ENCODE measurements at places on chromosomes 13 and 19.

- no peak for DNase-seq
Observed at GRCh38 chr13:111920306-111920931, 146.5 kb upstream of the SOX1 start.

GRCh38 chr13:42874221-42874620, 92.8 kb downstream of the FAM216B start:
- no peak for DNase-seq

DNA sequence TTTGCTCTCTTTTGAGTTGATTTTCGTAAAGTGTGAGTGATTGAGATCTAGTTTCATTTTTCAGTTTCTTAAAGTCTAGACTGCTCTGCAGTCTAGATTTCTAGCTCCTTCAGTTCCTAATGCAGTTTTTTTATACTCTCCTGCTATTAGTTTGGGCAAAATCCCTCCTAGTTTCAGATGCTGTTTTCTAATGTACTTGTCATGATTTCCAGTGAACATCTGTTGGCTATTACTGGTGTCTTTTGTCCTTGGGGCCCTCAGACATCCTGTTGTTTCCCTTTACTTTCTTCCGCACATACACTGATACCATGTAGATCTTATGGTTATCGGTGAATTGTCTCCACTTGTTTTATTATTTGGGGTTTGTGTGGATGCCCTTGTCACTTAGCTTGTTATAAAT, 292.1 kb downstream of the TDRD3 start:
- DNase-seq: no peak

GRCh38 chr13:112877066-112877465, 91.9 kb upstream of the MCF2L start:
- no peak for DNase-seq

GRCh38 chr13:39462428-39462827, 140.6 kb downstream of the LHFPL6 start:
- no peak for DNase-seq

DNA sequence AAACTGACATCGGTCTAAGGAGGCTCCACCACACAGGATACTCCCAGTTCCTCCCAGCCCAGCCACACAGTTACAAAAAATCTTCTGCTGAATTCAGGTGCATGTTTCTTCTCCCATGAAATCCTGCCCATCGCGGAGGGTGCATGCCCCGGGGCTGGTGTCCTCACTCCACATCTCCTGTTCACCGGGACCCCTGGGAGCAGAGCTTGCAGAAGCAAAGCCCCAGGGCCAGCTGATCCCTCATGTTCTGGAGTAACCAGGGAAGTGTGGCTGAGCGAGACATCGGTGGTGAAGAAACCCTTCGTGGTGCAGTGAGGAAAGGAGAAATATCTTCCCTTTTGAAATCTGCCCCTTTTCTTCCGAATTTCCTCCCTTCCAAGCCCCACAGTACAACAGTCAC, 904 bp upstream of the SIGLEC9 start:
- DNase-seq: no peak

GRCh38 chr19:28883241-28883693, 329.7 kb downstream of the UQCRFS1 start:
- DNase-seq: no peak

DNA sequence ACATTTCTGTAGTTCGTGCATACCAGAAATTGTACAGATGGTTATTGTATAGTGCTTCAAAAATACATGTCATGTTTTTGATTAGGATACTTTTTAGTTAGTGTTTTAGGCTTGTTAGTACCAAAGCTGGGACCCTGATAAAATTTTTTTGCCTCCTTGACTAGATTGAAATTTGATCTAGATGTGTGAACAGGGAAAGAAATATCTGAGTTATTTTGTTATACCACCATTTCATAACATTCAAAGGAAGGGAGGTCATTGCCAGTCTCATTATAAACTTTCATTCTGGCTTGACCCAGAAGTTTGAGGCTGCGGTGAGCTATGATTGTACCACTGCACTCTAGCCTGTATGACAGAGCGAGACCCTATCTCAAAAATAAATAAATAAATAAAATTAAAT, 9.0 kb downstream of the LMO7 start:
- no peak for DNase-seq

DNA sequence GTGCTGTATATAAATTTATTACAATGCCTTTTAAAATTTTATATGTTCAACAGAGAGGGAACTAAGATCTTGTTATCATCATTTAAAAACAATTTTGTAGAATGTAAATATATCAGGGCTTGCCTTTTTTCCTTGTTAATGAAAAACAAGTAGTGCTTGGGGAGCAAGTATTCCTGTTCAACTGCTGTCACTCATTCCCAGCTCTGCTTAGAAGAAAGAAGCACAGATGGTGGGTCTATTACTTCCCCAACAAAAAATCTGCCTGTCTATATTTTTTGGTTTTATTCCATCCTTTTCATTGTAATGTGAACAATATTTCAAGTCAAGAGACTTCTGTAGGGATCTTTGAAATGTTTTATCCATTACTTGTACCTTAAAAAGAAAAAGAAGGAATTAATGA, 503.9 kb downstream of the GPC5 start:
- DNase-seq: no peak

GRCh38 chr13:97567510-97568243, 133.7 kb downstream of the RAP2A start:
- no peak for DNase-seq

DNA sequence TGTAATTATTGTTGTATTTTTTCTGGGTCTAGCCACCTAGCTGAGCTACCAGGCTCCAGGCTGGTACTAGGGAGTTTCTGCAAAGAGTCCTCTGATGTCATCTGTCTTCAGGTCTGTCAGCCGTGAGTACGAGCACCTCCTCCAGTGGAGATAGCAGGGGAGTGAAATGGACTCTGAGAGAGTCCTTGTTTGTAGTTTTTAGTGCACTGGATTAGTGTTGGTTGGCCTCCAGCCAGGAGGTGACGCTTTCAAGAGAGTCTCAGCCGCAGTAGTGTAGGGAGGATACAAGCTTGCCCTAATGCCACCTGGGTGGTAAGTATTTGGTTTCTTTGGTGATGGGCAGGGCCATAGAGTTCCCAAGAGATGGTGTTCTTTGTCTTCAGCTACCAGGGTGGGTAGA, 384.8 kb downstream of the SLC7A1 start:
- DNase-seq: no peak

DNA sequence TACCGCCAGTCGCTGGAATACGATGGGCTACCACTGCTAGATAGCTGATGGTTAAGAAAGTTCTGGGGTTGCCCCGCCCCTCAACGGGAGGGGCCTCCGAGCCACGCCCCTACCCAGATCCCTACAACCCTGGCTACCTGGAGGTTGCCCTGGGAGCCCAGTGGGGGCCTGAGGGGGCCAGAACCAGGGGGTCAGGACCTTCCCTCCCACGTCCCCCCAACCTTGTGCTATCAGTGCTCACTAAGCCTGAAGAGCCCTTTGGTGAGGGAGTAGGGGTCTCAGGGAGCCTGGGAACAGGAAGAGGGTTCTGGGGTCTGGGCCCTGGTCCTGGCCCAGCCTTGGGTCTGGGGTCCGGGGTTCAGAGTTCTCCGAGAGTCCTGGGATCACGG, 8.9 kb downstream of the OCEL1 start:
- DNase-seq: no peak

- DNase-seq: no peak
Observed at GRCh38 chr19:48990400-48990799, 2.7 kb downstream of the GYS1 start.

- DNase-seq: no peak
Observed at GRCh38 chr13:102724923-102725322, 30.1 kb upstream of the METTL21C start.

GRCh38 chr19:45995715-45996385, 583 bp downstream of the CCDC61 start:
- DNase-seq: no peak

DNA sequence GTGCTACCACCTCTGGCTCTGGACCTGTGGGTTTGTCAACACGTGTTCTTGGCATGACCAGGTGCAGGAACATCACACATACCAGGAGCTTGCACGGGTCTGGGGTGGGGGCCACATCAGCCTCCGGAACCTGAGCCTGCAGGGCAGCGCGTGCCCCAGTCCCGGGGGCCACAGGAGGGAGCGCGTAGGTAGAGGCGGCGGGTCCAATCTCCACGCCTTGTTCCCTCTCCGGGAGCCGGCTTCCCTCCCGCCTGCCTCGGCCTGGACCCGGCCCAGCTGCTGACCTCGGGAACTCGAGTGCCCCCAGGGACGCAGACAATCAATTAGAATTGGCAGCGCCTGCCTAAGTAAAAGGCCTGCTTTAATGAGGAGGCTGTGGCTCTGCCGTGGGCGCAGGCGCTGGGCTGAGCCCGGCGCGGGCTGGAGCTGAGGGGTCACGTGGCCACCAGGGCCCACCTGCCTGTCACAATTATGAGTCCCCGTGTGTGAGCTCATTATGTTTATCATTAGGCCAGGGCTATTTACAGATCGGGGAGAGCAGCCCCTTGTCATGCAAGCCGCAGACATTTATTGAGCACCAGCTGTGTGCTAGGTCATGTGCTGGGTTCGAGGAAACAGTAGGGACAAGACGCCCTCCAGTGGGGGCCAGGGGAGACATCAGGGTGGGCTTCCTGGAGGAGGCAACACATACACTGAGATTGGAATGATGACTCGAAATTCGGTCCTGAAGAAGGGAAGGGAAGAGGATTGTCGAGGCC, 32.2 kb upstream of the TNFAIP8L1 start:
- DNase-seq: no peak

- DNase-seq: no peak
Observed at GRCh38 chr13:101140087-101140770, 276.1 kb downstream of the NALCN start.

- DNase-seq: no peak
Observed at GRCh38 chr19:30105727-30106126, 163.7 kb downstream of the URI1 start.

- no peak for DNase-seq
Observed at GRCh38 chr19:58345558-58345957, 7.7 kb downstream of the A1BG start.

DNA sequence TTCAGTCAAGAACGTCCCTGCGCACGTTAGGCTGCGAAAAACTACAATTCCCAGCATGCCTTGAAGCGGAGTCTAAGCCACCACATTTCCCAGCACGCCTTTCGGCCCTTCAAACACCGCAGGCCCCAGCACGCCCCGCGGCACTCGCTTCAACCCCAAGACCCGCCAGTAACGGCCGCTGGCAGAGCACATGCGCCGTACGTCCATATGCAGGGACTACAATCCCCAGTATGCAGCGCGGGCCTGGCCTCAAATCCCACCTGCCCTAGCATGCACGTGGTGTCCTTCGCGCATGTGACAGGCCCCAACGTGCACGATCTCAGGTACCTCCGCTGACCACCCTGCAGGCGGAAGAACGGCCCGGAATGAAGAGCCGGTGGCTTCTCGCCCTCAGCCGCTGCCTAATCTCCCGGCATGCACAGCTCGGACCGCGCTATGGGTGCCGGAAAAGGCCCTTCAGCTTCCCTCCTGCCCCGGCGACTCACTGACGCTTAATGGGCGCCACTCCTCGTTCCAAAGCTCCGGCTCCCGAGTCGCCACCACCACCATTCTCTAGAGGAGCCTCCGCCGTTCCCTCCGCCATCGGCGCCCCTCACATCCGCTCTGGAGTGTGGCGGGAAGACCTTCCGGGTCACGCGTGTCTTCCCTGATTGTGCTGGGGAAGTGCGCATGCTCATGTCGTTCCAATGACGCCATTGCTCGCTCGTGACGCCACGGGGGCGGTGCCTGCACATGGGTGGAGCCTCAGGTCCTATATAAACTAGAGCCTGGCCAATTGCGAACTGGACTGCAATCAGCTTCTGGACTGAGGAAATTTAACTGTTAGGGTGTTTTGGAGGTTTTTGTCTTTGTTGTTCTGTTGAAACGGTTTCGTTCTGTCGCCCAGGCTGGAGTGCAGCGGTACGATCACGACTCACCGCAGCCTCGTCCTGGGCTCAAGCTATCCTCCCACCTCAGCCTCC, at the start of gene DUS3L:
TSS of gene DUS3L (minus strand) at position 605 of the 962 bp plus-strand sequence. CDS start at position 583, 22 bp downstream.
- DNase-seq: peak; percentile 92

- no peak for DNase-seq
Observed at GRCh38 chr13:100537951-100538462, 50.6 kb downstream of the GGACT start.

GRCh38 chr19:48768994-48769713, 13.8 kb downstream of the FGF21 start:
- DNase-seq: no peak

DNA sequence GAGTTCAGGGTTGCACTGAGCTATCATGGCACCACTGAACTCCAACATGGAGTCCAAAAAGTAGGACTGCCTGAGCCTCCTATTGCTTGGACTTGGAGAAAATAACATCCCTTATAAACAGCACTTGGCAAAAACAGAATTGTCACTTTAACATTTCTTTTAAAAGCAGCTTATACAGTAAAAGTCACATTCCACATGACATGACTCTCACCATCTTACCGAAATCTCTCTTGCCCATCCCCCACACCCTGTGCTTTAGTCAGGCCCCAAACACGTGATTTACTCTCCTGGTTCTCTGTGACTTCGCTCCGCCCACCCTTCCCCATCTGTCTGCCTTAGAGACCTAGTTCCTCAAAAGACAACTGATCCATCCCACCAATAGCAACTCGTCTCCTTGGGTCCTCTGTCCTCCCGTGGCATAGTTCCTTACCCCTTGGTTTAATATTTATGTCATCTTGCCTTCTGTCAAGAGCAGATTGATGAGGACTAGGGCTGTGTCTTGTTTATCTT, 4.6 kb downstream of the SAFB start:
- no peak for DNase-seq

GRCh38 chr19:38455031-38455430, 21.5 kb downstream of the RYR1 start:
- DNase-seq: no peak

DNA sequence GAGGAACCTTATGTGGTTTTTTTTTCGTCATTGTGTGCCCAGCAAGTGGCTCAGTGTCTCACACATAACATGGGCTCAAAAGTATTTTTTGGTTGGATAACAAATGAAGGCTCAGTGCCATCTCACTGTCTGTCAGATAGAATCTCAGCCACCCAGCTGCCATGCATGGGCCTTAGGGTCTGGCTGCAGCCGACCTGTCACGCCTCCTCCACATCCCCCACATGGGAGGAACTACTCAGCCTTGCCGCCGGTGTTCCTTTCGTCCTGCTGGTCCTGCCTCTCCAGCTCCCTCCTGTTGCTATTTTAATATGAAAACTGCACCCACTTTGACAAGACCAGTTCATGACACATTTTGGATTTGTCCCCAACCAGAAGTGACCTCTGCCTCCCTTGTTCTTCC, 121.2 kb downstream of the SHISA2 start:
- no peak for DNase-seq
